ENCODE measurements at places on chromosomes 5 and 9. TPM values are rescaled to one million over a fixed set of nuclear protein-coding genes. Genes with fewer than 3 reads are reported as not detected.

GRCh38 chr5:490116-491106 is 33.8 kb downstream of the SLC9A3 start:
- no peak for DNase-seq

DNA sequence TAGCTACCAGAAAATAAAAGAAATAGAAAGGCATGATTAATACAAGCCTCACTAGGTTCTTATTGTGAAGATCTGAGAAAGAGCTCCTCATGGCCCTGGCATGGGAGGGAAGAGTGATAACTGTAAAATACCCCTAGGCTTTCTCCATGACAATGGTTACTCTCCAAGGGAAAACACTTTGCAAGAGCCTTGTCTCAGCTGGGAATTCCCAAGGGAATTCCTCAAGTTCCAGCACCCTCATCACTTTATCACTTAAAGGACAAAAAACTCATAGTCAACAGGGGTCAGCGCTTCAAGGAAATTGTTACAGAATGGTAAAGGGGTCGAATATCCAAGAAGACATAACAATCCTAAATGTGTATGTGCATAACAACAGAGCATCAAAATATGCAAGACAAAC is 21.2 kb downstream of the SYK start:
- DNase-seq: no peak

The PCDHGA11 gene
- total RNA-seq: 1.6 TPM

The CCNJL gene
- total RNA-seq: 21.6 TPM

DNA sequence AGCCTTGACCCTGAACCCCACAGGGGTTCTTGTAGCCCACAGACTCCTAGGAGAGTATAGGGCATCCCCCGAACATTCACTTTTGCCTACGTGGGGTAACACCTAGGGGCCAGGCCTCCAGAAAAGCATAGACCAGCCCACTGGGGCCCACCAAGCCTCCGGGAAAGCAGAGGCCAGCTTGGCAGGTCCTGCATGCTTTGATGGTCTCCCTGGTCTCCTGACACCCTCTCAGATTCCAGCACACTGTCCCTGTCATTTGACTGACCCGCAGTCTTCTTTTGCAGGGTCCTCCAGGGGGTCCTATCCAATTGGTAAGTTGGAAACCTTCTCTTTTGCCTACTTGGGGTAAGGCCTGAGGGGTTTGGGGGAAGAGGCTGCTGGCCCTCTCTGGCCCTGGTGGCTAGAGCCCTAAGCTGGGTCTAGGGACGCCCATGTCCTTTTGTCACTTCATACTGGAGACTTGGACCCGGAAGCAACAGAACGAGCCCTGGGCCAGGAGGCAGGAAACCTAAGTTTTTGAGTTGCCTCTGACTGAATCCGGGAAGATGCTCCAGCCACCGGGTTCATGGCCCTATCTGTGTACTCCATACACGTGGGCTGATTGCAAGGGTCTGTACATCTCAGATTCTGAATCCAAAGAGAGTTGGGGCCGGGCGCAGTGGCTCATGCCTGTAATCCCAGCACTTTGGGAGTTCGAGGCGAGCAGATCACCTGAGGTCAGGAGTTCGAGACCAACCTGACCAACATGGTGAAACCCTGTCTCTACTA is 20.9 kb upstream of the ORM1 start:
- DNase-seq: peak; percentile 14

- DNase-seq: no peak
Measured at GRCh38 chr9:107870927-107871680, 381.5 kb upstream of the KLF4 start.
